ENCODE measurements at places on chromosomes 1 and 21. TPM values are rescaled to one million over a fixed set of nuclear protein-coding genes. Genes with fewer than 3 reads are reported as not detected.
A peak's percentile ranks its signal among the peaks of the same experiment; 100 is the strongest.

DNA sequence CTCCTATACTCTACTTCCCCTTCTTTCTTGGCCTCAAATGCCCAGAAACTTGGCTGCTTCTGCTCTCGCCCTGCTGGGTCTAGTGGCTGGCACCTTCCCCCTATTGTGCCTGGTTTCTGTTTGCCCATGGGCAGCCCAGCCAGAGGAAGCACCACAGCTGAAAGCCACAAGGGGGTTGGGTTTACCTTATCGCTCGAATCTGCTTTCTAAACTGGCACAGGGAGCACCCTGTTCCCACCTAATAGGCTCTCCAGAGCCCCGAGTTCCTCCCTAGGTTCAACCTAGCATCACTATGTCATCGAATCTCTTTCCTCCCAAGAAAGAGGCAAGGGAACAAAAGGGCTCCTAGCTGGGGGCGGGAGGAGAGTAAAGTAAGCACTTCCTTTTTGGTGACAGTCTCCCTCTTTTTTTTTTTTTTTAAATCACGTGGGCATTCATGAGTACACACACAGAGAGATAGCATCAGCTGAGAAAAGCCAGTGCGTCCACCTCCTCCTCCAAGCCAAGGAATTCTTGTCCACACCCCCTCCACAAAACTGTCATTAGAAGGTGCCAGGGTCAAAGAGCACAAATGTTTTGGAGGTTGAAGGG, 72.8 kb downstream of the PLEKHA6 start:
- peak; percentile 20 for ATAC-seq

DNA sequence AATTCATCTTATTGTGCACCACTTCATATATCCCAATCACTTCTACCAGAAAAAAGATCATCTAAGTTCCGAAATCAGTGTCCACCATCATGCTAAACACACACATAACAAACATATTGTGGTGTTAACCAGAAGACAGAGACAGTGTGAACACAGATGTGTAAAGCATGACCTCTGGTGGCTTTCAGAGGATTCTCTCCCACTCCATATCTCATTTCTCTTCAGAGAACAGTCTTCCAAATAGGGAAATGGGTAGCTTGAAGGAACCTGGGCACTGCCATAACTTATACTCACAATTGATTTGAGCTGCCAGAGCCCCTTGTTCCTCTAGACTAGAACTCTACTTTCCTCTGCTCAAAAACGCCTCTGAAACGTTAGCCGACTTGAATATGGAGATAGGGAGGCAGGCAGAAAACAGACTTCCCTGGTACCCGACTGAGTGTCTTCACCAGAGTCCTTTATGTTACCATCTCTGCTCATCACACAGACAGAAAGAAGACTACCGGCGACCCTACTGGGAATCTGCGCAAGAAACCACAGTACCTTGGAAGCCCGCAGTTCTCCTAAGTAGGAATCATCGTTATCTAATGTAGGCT, 1.8 kb upstream of the ELAPOR1 start:
- ATAC-seq, result no peak

- no peak for ATAC-seq
These were observed 10.2 kb downstream of the ERG start for GRCh38 chr21:38487901-38488639.

DNA sequence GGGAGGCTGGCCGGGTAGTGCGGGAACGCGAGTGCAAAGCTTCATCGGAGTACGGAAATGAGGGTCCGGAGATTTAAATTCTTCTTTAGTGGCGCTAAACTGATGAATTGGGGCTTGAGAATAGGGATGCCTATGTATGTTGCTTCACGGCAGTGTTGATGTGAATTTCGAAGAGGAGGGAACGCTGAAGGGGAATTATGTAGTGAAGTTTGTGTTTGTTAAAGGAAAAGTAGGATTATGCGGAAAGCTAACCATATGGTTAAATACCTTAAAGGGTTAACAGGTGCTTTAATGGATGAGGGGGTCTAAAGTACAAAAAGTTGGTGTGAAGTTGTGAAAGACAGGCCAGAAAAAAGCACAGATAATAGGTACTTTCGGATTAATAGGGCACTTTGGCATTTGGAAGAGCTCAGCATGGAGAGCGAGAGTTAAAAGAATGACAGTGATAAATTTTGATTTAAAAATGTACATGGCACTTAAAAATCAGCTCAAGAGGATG, 1.4 kb downstream of the HS2ST1 start:
- ATAC-seq, result no peak

DNA sequence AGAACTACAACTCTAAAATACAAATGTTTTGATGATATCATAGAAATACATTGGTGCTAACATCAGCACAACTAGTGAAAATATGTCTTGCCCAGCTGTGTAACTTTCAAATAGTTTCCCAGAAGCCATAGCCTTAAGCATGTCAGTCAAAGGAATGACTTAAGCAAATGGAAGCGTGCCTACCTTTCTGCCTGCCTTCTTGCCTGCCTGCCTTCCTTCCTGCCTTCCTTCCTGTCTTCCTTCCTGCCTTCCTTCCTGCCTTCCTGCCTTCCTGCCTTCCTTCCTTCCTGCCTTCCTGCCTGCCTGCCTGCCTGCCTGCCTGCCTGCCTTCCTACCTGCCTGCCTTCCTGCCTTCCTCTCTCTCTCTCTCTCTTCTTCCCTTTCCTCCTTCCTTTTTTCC, 104.0 kb downstream of the PBX1 start:
- no peak for ATAC-seq

DNA sequence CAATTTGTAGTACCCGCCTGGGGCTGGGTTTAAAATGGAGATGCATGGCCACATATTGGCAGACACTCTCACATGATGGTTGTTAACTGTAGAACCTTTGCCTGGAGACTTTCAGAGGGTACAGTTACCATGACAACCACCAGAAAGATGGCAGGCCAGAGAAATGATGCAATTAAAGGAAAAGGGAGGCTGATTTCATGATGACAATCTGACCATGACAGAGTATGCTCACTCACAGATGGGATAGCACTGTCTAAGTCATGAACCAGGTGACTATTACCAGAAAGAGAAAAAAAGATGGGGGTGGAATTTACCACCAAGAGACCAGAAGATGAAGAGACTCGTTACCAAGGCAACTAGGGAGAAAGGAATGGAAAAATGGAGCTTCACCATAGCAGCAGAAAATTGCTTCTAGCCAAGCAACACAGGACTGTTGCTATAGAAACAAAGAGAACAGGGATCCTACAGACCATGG, 3.5 kb upstream of the TRIT1 start:
- no peak for ATAC-seq

GRCh38 chr1:24318615-24319311, 394 bp upstream of the GRHL3 start:
- ATAC-seq, result no peak

GRCh38 chr1:906600-907420, 16.9 kb upstream of the SAMD11 start:
- no peak for ATAC-seq

- ATAC-seq, result no peak
These were observed 82.2 kb downstream of the NIBAN1 start for GRCh38 chr1:184892116-184892515.

- no peak for ATAC-seq
These were observed 13.4 kb upstream of the KIF1B start for GRCh38 chr1:10196976-10197375.

DNA sequence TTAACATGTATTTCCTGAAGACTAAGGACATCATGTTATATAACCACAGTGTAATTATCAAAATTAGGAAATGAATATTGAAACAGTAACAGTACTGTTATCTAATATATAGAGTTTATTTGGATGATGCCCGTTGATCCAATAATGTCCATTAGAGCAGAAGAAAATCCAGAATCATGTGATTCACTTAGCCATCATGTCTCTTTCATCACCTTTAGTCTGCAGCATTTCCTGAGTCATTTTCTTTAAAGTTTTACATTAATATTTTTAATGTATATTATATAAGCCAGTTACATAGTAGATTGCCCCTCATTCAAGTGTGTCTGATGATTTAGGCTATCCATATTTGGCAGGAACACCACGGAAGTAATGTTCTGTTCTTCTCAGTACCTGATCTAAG, 28.9 kb downstream of the MPZL1 start:
- no peak for ATAC-seq

DNA sequence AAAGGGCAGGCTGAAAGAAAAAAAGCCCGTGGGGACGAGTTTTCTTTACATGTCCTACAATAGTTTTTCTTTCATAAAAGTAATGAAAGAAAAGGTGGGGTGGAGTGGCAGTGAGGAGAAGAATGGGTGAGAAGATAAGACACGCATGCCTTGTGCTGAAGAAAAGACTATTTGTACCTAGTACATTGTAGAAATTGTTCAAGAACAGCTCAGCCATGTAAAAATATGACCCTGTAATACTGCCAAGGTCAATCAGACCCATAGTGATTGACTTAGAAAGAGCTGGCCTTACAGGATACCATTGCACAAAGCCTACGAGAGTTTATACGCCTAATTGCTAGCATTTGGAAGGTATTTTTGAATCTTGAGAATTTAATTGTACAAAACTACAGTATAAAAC, 126.0 kb upstream of the NRIP1 start:
- ATAC-seq, result no peak

- no peak for ATAC-seq
These were observed 876 bp downstream of the ALDH9A1 start for GRCh38 chr1:165697491-165697880.

DNA sequence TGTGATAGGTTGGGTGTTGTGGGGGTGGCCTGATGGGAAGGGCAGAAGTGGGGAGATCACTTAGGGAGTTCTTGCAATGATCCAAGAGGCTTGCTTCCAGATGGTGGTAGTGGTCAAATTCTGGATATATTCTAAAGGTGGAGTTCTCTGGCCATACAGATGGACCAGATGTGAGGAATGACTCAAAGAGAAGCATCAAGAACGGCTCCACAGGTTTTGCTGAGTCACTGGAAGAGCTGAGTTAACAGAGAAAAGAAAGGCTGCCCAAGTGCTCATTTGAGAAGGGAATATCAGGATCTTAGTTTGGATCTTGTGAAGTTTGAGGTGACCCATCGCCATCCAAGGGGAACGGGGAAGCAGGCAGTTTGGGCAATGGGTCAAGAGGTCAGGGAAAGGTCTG, 192.9 kb upstream of the GALNT2 start:
- ATAC-seq, result no peak

- no peak for ATAC-seq
These were observed 229.4 kb downstream of the PTPRU start for GRCh38 chr1:29465755-29466154.

- ATAC-seq, result peak; percentile 40
These were observed 34.6 kb downstream of the COQ8A start for GRCh38 chr1:226974544-226975258.

DNA sequence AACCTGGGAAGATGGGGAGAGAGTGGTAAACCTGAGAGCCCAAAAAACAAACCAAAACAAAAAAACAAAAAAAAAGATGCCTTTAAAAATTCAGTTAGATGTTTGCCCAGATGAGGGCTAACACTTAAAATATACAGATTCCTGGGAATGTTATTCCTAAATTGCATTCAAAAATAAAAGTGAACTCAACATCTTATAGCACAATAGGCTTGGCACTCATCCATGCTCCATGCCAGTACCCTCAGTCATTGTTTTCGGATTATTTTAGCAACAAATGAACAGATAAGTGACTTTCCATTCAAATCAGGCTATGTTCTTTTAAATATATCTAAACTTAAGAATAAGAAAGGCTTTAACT, 3.7 kb downstream of the ATP1A1 start:
- ATAC-seq, result no peak

GRCh38 chr1:228352677-228353481, 53.8 kb downstream of the TRIM11 start:
- peak; percentile 14 for ATAC-seq

DNA sequence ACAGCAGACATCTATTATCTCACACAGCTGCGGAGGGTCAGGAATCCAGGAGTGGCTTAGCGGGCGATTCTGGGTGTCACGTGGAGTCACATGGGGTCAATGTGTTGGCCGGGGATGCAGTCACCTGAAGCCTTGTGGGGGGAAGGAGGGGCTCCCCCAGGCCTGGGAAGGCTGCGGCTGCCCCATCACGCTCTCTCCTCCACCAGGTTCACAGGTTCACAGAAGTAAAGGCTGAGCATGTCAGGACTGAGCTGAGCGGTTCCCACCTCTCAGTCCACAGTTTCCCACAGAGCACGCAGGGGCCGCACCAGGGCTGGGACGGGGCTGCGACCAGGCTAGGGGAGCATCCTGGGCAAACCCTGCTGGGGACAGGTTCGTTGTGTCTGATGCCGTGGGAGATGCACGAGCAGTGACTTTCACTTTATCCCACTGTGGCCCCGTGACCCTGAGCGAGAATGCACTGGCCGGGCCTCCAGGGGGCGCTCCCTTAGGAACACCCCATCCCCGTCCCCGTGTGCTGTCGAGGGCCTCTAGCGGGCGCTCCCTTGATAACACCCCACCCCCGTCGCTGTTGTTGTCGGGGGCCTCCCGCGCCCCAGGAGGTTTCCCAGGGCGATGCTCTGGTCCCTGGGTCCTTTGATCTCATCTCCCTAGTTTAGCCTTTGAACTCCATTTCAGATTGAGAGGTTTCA, 73.2 kb upstream of the TRAPPC10 start:
- peak; percentile 70 for ATAC-seq

- ATAC-seq, result no peak
These were observed 506 bp downstream of the JUN start for GRCh38 chr1:58783090-58783992.

GRCh38 chr1:18632218-18632588, 1.6 kb downstream of the PAX7 start:
- ATAC-seq, result no peak

GRCh38 chr1:46677339-46677738, 5.7 kb downstream of the TEX38 start:
- no peak for ATAC-seq

DNA sequence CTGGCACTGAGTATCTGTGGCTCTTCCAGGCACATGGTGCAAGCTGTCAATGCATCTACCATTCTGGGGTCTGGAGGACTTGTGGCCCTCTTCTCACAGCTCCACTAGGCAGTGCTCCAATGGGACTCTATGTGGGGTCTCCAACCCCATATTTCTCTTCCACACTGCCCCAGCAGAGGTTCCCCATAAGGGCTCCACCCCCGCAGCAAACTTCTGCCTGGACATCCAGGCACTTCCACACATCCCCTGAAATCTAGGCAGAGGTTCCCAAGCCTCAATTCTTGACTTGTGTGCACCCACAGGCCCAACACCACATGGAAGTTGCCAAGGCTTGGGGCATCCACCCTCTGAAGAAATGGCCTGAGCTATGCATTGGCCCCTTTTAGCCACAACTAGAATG, 18.8 kb downstream of the ODF2L start:
- ATAC-seq, result no peak

GRCh38 chr1:3387401-3387800, 67.1 kb upstream of the ARHGEF16 start:
- no peak for ATAC-seq

IL20 gene
- total RNA-seq, result not detected

FAM72B gene
- total RNA-seq, result not detected

ELAVL4 gene
- not detected for total RNA-seq

KCNA3 gene
- total RNA-seq, result 1.9 TPM

GPR3 gene
- total RNA-seq, result not detected

TGFB2 gene
- total RNA-seq, result 9.4 TPM

WNT4 gene
- total RNA-seq, result 0.12 TPM

GNAT2 gene
- not detected for total RNA-seq

DIO1 gene
- not detected for total RNA-seq

ANGPTL1 gene
- total RNA-seq, result 210 TPM

SLC44A5 gene
- 1.1 TPM for total RNA-seq

FCMR gene
- total RNA-seq, result 4.1 TPM

GJA9 gene
- not detected for total RNA-seq

ATP5PO gene
- 311 TPM for total RNA-seq

Measured in gastroesophageal sphincter (tissue), 4 donors.